ENCODE measurements at places on chromosomes 16 and 17. TPM values are rescaled to one million over a fixed set of nuclear protein-coding genes. Genes with fewer than 3 reads are reported as not detected.

The HAGHL gene
- 19.2 TPM for total RNA-seq

The NUDT21 gene
- total RNA-seq, result 86.0 TPM

The CES4A gene
- total RNA-seq, result 0.06 TPM

The GRAP gene
- total RNA-seq, result not detected

The LLGL2 gene
- 1.0 TPM for total RNA-seq

The UBFD1 gene
- 172 TPM for total RNA-seq

The HCRT gene
- total RNA-seq, result not detected

The NXN gene
- 9.6 TPM for total RNA-seq

The PDE6G gene
- total RNA-seq, result not detected

The EVPLL gene
- total RNA-seq, result not detected

The CD300LD gene
- not detected for total RNA-seq

The CDH15 gene
- 201 TPM for total RNA-seq

The HOXB9 gene
- total RNA-seq, result 5.1 TPM

The HOXB6 gene
- total RNA-seq, result 24.9 TPM

The CD79B gene
- not detected for total RNA-seq

The KRT35 gene
- not detected for total RNA-seq

The PRSS8 gene
- total RNA-seq, result not detected

The ATP2A3 gene
- total RNA-seq, result 0.77 TPM

The CLEC10A gene
- not detected for total RNA-seq

The NPIPA1 gene
- 36.0 TPM for total RNA-seq

The KCNJ16 gene
- not detected for total RNA-seq

The GUCY2D gene
- total RNA-seq, result not detected

Measured in LHCN-M2 (cell line).